CD4-positive, alpha-beta T cell treated with Interleukin-21 for 1 hour (primary cell): ENCODE measurements at places on chromosomes 5 and 9.

DNA sequence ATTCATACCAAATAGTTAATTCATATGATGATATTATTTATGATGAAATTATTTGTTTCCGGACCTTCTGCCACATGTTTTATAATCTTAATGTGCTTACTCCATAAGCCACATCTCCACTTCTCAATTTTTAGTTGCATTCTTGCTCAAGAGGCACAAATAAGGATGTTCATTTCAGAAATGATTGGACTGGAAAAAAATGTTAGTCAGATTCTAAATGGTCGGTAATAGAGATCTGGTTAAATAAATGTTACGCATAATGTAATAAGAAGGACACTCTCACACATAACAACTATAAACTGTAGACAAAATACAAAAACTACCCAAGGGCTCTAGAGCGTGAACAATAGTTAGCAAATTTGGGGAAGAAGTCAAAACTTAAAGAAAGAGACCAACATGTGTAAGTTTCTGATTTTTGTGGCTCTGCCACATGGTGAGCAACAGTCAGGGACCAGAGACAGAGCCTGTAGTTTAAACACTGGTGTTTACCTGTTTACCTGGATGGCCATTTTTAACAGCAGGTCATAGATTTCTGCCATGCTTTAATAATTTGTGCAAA lies 554.3 kb upstream of the CLINT1 start:
- peak; percentile 6 for DNase-seq

GRCh38 chr5:114390431-114390830 lies 28.6 kb downstream of the KCNN2 start:
- no peak for DNase-seq

GRCh38 chr5:11177999-11178711 lies 417.1 kb upstream of the DAP start:
- DNase-seq = no peak

GRCh38 chr5:150227036-150227435 lies 37.2 kb downstream of the SLC6A7 start:
- no peak for DNase-seq

GRCh38 chr5:17697671-17698070 lies 63.4 kb downstream of the TAF11L14 start:
- DNase-seq = no peak

GRCh38 chr5:163373436-163374084 lies 63.8 kb upstream of the CCNG1 start:
- no peak for DNase-seq

GRCh38 chr5:118478852-118479251 lies 509.5 kb downstream of the DTWD2 start:
- no peak for DNase-seq

DNA sequence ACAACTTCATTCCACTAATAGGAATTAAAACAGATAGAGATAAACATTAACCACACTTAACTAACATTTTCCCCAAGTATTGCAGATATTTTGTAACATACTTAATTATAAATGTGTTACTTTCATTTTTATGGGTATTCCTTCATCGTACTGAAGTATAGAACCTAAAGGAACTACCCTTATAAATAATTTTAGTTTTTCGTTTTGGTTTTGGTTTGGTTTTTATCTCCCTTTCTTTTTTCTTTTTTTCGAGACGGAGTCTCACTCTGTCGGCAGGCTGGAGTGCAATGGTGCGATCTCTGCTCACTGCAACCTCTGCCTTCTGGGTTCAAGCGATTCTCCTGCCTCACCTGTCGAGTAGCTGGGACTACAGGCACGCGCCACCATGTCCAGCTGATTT lies 60.1 kb upstream of the LMNB1 start:
- DNase-seq = no peak

DNA sequence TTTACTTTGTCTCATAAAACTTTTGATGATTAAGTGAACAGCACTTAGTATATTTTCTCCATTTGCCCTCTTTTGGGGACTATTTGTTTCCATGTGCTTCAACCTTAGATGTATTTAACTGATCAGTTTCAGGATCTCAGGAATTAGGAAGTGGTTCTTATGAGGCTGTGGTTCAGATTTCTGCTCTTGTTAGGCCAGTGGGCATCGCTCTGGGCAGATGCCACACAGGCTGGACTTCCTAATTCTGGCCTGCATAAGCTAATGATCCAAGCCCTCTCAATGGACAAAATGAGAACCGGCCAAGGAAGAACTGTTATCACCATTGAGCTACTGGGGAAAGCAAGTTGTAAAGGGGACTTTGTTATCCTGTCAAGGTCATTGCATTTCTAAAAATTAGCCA lies 6.9 kb downstream of the ARHGAP26 start:
- DNase-seq = no peak

DNA sequence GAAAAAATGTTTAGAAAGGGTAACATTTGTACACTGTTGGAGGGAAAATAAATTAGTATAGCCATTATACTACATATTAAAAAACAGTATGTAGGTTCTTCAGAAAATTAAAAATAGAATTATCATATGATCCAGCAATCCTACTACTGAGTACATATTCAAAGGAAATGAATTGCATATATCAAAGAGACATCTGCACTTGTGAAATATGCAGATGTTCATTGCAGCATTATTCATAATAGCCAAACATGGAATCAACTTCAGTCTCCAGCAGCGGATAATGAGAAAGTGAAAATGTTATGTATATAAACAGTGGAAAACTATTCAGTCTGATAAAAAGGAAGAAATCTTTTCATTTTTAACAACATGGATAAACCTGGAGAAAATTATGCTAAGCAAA lies 695.5 kb downstream of the SLCO4C1 start:
- no peak for DNase-seq

DNA sequence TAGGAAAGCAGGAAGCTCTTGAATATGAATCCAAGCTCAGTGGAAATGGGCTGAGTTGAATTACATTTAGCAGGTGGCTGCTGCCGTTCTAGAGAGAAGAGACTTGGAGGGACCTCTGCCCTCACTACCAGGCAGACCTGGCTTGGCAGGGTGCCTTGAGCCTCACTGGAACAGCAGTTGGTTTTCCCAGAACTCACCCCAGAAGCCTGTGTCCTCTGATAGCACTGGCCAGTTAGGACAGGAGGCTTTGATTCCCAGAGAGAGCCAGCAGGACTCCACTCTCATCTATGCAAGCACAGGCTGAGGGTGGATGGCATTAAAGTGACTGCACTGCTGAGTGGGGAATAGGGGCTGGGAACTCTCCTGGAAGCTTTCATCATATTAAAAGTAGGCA lies 54.8 kb downstream of the PWWP2A start:
- no peak for DNase-seq
